Renal cortical epithelial cell (primary cell): ENCODE measurements at places on chromosomes 4 and X.

- DNase-seq, result no peak
Observed at GRCh38 chrX:94850811-94851210, 1176.8 kb downstream of the FAM133A start.

DNA sequence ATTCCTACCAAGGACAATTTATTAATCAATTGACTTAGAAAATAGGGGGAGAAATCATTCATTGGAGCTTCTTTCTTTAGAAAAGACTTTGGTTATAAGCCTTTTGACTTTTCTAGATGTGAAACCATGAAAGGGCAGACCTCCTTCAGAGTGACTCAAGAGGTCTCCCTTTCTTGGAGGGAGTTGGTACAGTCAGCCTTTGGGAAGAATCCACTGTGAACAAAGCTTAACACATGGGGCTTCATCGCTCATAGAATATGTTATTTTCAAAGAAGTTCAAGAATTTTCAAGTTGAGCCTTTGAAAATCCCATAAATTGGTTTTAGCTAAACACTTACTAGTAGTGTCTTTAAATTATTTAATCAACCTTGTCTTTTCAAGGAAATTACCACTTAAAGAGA is 28.0 kb downstream of the RIPPLY1 start:
- DNase-seq, result no peak

DNA sequence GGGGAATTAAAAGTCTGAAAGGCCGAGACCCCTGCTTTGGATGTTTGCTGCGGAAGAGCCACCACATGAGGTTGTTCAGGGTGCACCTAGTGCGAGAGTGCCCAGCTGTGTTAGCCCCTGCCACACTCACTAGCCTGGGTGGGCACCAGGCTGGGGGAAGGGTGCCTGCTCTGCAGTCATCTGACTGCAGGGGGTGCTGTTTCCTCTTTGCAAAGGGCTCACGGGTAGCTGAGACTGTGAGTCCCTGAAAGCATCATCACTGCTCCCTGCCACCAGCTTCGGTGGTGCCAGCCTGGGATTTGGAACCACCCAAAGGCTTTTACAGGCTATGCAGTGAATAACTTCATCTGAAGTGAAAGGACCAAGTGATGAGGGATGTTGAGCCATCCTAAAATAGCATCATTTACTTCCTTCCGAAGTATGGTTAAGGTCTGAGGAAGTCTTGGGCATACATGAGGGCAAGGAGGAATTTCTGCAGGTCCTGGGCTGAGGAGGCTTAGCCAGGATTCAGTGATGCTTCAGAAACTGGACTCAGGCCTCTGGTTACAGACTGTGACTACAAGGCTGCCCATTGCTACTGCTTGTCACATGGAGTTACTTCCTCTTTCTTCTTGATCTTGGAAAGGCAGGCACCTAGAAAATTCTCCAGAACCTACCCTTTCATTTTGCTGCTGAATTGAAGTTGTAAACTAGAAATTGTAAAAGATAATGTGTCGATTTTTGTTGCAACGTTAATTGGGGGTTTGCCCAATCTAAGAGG is 293.2 kb upstream of the PRPS2 start:
- no peak for DNase-seq

DNA sequence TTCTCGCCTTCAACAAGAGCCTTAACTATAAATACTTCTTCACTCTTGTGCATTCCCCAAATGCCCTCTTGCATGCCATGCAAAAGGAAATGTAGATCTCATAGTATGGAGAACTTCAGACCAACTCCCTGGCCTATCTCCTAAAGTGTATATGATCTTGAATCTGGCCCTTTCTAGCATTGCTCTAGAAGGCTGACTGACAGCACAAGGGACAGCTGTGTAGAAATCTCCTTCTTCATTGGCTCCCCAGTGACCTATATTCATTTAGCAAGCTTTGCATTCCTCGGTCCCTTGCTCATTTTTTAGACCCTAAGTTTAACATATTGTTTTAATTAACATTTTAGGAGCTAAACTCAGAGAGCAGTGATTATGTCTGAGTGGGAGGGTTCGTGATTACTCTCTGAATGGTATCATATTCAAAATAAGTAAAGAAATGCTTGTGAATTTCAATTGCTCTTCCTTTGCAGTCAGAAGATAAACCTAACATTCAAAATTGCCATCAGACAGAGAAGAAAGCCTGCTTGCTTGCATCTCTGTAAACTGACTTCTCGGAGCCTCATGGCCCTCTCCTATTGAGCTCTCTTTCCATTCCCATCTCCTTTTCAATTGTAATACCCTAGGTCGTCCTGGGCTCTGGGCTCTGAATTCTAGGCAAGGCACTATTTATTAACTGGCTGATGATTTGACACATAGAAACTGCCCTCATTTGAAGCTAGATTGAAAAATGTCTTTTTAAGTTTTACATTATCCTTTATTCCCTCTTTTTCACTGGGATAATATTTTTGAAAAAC is 120.3 kb upstream of the PRKG2 start:
- DNase-seq, result no peak

DNA sequence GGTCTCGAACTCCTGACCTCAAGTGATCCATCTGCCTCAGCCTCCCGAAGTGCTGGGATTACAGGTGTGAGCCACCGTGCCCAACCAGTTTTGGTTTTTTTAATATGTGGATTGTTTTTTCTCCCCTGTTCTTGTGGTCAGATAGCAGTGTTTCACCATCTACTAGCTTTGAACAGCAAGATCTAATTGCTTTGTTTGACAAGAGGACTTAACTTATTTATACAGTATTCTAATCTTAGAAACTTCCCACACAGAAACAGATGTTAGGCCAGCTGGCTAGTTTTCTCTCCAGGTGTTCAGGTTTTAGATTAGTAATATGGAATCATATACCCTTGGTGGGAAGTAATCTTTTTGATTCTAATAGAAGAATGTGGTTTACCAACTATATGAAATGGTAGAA is 12.9 kb downstream of the ING2 start:
- DNase-seq, result no peak

DNA sequence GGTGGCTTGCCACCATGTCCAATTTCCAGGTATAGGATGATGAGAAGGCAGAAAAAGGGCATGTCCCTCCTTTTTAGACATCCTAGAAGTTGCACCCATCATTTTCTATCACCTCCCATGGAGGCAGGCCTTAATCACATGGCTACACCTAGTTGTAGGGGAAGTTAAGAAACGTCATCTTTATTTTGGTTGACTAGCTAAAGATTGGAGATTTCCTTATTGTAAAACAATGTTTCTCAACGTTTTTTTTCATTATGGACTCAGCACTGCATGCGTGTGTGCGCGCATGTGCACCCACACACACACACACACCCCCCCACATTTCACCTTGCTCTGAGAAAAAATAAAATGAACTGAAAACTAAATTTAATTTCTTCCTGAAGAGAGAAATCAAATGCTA is 2.0 kb upstream of the CXCL9 start:
- DNase-seq, result no peak
